ENCODE measurements at places on chromosomes 5 and 9.

GRCh38 chr5:68757006-68757405 is 336.8 kb upstream of the SLC30A5 start:
- no peak for DNase-seq

DNA sequence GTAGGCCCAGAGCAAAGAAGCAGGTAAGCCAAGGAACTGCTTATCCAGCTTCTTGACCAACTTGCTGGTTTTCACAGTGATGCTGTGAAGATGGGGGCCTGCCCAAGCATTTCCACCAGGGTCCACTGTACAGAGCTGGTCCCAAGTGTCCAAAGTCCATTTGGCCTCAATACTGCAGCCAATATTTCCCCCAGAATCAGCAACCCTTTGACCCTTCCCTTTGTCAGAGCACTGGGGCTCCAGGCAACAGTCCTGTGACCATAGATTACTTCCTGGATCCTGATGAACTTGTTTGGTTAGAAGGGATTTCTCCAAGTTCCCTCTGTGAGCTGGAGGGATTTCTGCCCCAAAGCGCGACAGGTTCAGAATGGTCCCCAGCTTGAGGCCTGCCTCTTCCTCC is 26.3 kb downstream of the FAXDC2 start:
- no peak for DNase-seq

- DNase-seq: no peak
Observed at GRCh38 chr9:2427120-2427891, 194.3 kb upstream of the VLDLR start.

- DNase-seq: peak; percentile 96
Observed at GRCh38 chr5:55868846-55869245, 17.7 kb downstream of the IL31RA start.

GRCh38 chr5:154287136-154287535 is 96.6 kb downstream of the GALNT10 start:
- DNase-seq: no peak

- DNase-seq: no peak
Observed at GRCh38 chr5:181047921-181048320, 7.9 kb downstream of the BTNL9 start.

DNA sequence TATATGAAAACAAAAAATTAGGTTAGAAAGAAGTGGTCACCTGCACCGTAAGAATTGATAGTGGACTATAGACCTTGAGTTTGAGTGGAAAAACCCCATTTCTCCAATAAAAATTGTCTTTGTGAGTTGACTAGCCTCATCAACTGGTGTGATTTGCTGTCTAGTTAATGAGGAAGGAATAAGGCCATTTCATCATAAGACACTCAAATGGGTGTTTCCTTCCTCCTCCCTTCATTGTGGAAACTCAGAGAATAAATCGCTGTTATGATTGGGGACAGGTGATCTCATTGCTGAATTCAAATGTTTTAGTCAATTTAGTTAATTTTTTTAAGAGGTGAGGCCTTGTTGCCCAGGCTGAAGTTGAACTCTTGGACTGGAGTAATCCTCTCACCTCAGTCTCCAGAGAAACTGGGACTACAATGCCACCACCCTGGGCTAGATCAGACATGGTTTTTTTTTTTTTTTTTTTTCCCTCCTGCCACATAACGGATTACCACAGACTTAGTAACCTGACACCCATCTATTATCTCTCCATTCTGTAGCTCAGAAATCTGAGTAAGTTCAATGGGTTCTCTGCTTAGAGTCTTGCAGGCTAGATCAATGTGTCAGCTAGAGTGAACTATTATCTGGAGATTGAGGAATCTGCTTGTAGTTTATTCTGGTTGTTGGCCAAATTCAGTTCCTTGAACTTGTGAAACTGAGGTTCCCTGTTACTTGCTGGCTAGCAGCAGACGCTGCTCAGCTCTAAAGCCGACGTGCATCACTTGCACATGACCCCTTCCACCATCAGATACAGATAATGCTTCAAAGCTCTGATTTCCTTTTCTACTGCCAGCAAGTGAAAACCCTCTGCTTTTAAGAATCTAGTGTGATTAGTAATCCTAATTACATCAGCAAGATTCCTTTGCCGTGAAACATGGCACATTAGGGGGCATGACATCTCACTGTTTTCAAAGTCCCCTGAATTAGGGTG is 663.8 kb upstream of the CDH9 start:
- no peak for DNase-seq

DNA sequence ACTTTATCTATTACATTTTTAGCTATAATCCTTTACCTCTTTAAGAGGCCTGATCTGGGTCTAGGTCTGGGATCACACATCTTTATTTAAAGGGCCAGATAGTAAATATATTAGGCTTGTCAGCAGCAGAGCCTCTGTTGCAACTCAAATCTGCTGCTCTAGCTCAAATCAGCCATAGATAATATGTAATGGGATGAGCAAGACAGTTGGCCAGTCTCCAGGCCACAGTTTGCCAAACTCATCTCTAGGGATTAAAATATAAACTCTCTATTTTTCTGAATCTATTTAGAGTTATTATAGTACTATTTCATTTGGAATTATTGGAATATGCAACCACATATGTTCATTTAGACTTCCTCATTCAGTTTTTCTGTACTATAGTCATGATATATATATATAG is 115.9 kb upstream of the MINAR2 start:
- no peak for DNase-seq

- peak; percentile 94 for DNase-seq
Observed at GRCh38 chr5:157603333-157604190, 28.0 kb upstream of the ADAM19 start.

DNA sequence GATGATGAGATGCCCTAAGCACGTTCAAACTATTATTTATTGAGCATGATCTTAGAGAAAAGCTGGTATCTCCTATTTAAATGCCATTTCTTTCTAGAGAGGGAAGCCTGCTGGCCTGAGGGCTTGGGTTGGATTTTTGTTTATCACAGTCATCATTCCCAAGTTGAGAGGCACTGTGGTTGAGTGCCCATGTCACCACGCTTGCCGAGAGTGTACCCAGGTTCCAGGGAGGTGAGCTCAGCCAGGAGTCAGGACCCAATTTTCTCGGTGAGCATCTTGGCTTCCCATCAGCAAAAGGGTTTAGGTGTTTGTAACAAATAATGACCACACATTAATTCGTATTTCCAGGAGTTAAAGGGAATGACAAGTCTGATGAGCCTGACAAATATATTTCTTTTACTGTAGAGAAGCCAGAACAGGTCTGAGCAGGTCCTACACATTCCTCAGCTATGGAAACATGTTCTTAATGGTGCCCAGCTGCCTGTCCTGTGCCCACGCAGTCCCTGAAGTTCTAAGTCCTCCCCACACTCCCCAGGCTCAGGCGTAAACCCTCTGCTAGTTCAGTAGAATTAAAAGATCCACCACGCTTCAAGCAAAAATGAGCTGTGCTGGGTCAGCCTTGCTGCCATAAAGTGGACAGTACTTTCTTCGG is 258.9 kb upstream of the IRX2 start:
- DNase-seq: no peak

GRCh38 chr5:73327908-73328455 is 120.6 kb downstream of the FOXD1 start:
- peak; percentile 7 for DNase-seq

- DNase-seq: no peak
Observed at GRCh38 chr5:63960646-63961045, 1.6 kb downstream of the HTR1A start.

DNA sequence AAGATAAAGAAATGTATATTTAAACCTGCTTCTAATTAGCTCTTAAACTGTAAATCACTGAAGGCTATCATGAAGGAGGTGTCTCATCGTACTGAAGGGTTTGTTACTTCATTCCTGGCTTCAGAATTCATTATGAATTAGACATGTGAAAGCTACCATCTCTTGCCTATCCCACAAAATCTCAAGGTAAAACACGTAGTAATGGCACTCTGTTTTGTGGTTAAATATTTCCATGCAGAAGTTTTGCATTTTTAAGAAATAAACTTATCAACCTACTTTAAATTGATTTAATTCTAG is 490.7 kb upstream of the NUDT12 start:
- DNase-seq: no peak

- DNase-seq: no peak
Observed at GRCh38 chr5:18455521-18455920, 821.3 kb downstream of the TAF11L14 start.

DNA sequence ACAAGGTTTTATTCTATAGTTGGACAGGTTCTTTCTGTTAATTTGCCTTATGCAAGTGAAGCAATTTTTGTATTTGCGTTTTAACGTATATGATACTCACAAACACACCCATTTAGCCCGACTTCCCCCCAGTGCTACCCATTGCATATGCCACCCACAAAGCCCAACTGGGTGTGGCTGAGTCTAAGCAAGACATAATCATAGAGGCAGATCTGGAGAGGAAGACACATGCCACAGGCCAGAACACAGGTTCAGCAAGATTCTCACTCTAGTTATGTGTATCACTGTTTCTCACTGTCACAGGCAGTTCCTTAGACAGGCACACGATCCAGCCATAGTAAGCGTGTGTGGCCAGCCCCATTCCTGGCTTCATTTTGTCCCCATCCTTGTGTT is 29.0 kb upstream of the PUM3 start:
- DNase-seq: no peak

DNA sequence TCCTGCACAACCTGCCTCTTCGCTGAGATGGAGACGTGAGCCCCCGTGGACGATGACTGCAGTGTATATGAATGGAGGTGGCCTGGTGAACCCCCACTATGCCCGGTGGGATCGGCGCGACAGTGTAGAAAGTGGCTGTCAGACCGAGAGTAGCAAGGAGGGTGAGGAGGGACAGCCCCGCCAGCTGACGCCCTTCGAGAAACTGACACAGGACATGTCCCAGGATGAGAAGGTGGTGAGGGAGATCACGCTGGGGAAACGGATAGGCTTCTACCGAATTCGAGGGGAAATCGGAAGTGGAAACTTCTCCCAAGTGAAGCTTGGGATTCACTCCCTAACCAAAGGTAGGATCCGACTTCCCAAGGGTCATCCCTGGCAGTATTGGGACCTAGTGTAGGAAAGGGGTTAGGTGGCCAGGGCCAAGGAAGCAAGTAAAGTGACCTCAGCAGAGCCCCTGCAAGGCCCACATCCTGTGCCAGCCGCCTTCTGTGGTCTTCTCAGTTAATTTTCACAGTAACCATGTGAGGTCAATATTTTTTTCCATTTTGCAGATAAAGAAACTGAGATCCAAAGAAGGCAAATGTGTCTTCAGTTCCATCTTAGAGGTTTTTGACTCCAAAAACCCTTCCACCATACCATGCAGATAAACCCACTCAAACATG is 53.8 kb downstream of the NIM1K start:
- no peak for DNase-seq

- DNase-seq: no peak
Observed at GRCh38 chr5:83877911-83878706, 157.5 kb upstream of the HAPLN1 start.

DNA sequence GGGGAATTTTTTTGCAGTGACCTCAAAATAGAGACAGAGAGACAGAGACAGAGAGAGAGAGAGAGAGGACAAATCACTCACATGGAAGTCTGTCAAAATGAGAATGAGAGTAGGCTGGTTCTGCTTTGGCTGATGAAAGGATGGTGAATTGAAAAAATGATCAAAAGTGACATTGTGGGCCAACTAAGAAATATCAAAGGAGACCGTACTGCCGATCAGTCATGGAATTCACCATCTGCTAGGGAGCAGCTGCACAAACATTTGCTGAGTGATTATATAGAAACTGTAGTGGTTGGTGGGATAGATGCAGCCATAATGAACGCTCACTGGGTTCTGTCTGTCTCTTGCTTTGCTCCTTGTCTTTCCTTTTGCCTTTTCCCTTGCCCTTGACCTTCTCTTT is 476.6 kb upstream of the SGCD start:
- DNase-seq: no peak

DNA sequence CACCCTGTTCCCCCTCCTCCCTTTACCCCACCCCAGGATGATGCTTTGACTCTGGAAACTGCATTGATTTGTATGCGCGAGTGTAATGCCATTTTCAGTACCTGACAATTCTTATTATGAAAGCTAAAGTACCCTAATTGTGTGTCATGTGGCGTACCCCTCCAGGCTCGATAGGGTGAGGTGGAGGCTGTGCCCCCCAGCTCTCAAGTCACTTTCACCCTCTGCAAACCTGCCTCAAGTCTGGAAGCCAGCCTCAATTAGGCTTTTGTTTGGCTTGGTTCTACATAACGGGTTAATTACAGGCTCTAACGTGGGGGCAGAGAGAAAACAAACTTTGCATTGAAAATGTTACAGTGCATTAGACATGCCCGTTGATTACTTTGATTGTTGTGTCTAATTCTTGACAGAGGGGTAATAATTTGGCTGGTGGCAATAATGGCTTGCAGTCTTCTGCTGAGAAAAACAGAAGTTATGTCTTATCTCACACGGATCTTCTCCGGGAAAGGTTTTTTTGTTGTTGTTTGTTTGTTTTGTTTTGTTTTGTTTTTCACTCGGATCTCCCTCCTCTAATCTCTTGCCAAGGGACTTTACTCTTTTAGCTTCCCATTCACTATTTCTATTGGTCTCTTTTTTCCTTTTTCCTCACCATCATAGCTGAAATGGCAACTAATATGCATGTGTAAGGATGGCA is 12.6 kb downstream of the ISL1 start:
- no peak for DNase-seq

DNA sequence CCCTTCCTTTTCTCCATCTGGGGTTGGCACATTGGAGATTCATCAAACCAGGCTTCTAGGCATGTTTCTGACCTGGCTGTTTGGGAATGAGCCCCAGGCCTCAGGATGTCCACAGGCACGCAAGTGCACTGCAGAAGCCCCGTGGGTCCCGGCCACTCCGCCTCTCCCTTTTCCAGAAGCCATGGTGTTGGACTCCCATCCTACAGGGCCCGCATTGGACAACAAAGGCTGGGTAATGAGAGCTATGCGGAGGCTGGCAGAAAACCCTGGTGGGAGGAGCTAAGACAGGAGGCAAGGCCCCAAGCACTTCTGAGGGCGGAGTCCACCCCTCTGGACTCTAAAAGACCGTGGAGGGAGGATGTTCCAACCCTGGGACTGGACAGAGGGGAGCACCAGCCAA is 160.6 kb downstream of the OLFM1 start:
- DNase-seq: no peak

GRCh38 chr9:15873573-15874177 is 320.8 kb downstream of the CCDC171 start:
- DNase-seq: peak; percentile 39

GRCh38 chr9:74729136-74729695 is 158.5 kb downstream of the TRPM6 start:
- DNase-seq: no peak

- DNase-seq: no peak
Observed at GRCh38 chr5:73999297-73999696, 373.3 kb downstream of the ARHGEF28 start.
